ENCODE measurements at places on chromosomes 3 and 15. TPM values are rescaled to one million over a fixed set of nuclear protein-coding genes. Genes with fewer than 3 reads are reported as not detected.
A peak's percentile ranks its signal among the peaks of the same experiment; 100 is the strongest.

IQCH gene
- 1.9 TPM for total RNA-seq

BFSP2 gene
- not detected for total RNA-seq

LIPC gene
- not detected for total RNA-seq

CYP8B1 gene
- total RNA-seq: not detected

CATSPER2 gene
- total RNA-seq: 0.74 TPM

TPM1 gene
- 1,610 TPM for total RNA-seq

DNA sequence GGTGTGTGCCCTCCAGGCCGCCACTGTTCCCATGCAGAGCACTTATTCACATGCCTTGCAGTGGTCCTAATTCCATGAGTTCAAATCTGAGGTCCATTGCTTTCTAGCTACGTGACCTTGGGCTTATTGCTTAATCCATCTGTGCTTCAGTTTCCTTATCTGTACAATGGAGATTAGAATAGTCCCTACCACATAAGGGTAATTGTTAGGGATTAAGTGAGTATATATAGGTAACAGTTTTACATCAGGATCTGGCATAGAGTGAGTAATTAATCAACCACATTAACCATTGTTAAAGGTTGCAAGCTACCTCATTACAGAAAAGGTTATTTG lies 7.6 kb downstream of the CPN2 start:
- H3K4me1 ChIP-seq: peaks cover 21% of the 10 kb centered on the region
- no peak for DNase-seq
- peaks cover 7% of the 10 kb centered on the region for H3K27me3 ChIP-seq
- H3K4me3 ChIP-seq: peak overlapping the region; percentile 51

GRCh38 chr3:142850395-142851023 lies 38.4 kb downstream of the PCOLCE2 start:
- H3K4me1 ChIP-seq: peaks cover 14% of the 10 kb centered on the region
- DNase-seq: peak; percentile 82
- H3K27me3 ChIP-seq: peaks cover 4% of the 10 kb centered on the region
- no peak overlapping the region for H3K4me3 ChIP-seq

DNA sequence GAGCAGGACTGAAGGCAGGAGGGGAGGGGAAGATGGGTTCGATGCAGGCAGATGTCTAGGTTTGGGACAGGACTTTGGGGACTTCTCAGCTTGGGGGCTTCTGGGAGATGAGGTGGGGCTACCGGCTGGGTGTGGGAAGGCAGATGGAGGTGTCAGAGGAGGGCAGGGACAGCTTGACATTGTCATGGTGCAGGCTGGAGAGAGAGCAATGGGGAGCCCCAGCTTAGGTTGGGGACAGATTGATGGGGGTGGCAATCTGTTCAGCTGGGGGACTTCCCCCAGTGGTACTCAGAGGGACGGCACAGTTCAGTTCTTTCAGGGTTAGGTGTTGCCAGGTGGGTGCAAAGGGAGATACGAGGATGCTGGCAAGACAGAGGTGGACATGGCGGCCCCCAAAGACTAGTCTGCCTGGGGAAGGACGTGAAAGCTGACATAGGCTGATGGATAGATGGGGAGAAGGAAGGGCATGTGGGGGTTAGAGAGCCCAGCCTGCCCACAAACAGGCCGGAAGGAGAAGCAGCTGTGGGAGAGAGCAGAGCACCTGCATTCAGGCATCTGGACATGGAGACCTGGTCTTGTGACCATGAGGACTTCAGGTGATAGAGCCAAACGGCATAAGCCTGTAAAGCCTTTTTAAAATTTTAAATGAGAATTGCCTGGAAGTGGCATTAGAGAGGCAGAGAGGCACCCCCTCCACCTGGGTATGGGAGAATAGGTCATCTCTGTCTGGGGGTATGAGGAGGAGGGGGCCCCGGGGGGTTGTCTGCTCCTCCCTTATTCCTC lies 21.1 kb downstream of the ACAA1 start:
- no peaks in the 10 kb centered on the region for H3K4me1 ChIP-seq
- H3K4me3 ChIP-seq: no peak overlapping the region
- DNase-seq: no peak
- peaks cover 23% of the 10 kb centered on the region for H3K27me3 ChIP-seq
- H3K36me3 ChIP-seq: no peaks in the 10 kb centered on the region
- H3K27ac ChIP-seq: no peak overlapping the region

- H3K4me3 ChIP-seq: no peak overlapping the region
- DNase-seq: no peak
- H3K36me3 ChIP-seq: peaks cover 44% of the 10 kb centered on the region
- peaks cover 3% of the 10 kb centered on the region for H3K27me3 ChIP-seq
- peaks cover 7% of the 10 kb centered on the region for H3K4me1 ChIP-seq
These were observed 59.6 kb downstream of the CCDC66 start for GRCh38 chr3:56616478-56617006.

GRCh38 chr3:57777774-57778173 lies 21.7 kb downstream of the SLMAP start:
- H3K4me1 ChIP-seq: peaks cover 20% of the 10 kb centered on the region
- DNase-seq: no peak
- peaks cover 1% of the 10 kb centered on the region for H3K36me3 ChIP-seq

- no peaks in the 10 kb centered on the region for H3K36me3 ChIP-seq
- no peak for DNase-seq
- no peak overlapping the region for H3K27ac ChIP-seq
- H3K4me3 ChIP-seq: no peak overlapping the region
These were observed 39.5 kb upstream of the ZNF385D start for GRCh38 chr3:21790466-21790865.

DNA sequence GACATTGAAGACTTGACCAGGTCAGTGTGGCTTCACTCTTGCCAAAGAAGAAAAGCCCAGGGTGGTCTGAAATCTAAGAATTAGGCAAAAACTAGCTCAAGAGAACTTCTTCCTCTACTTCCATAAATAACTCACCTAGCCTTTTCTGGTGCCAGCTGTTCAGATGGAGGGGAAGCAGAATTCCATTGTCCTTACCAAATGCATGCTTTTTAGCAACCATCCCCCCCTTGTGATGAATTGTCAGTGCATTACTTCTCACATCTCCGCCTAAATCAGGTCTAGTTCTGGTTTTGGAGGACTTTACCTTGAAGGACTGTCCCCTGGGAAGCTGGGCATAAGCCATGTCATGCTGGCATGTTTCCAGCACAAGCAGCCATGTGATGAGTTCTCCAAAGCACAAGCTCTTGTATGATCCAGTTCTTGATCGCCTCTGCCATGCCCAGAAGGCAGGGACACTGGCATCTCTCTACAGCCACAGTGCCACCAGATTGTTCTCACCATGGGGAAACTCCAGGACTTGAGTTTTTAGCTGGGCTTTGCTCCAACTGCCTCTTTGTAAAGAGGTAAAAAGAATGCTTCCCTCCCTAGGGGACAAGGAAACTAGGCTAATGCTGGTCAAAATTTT lies 96.4 kb upstream of the IL12A start:
- peak overlapping the region; percentile 60 for H3K27ac ChIP-seq
- H3K4me1 ChIP-seq: peaks cover 53% of the 10 kb centered on the region
- no peak for DNase-seq
- H3K4me3 ChIP-seq: no peak overlapping the region
- H3K27me3 ChIP-seq: peaks cover 2% of the 10 kb centered on the region
- H3K36me3 ChIP-seq: peaks cover 62% of the 10 kb centered on the region

- no peak overlapping the region for H3K4me3 ChIP-seq
- DNase-seq: no peak
- H3K36me3 ChIP-seq: peaks cover 11% of the 10 kb centered on the region
- H3K27ac ChIP-seq: no peak overlapping the region
- H3K4me1 ChIP-seq: peaks cover 7% of the 10 kb centered on the region
- H3K27me3 ChIP-seq: no peaks in the 10 kb centered on the region
These were observed 33.8 kb downstream of the RIOX2 start for GRCh38 chr3:97938444-97938843.

DNA sequence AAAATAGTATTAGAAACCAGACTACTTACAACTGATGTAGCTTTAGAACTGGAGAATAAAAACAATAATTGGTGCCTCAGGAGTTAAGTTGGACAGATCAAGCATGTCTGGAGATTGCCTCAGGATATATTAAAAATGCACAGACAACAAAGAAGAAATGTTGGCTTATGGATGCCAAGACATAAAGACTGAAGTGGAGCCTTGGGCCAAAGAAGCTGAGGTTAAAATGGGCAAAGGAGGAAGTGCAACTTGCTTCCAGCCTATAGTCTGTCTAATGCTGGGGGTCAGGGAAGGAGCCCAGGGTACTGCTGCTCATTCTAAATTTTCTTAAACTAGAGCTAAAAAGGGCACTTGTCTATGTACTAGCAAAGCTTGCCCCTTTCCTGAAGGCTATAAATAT lies 77.5 kb downstream of the ESYT3 start:
- no peak overlapping the region for H3K27ac ChIP-seq
- H3K4me3 ChIP-seq: no peak overlapping the region
- no peaks in the 10 kb centered on the region for H3K36me3 ChIP-seq

DNA sequence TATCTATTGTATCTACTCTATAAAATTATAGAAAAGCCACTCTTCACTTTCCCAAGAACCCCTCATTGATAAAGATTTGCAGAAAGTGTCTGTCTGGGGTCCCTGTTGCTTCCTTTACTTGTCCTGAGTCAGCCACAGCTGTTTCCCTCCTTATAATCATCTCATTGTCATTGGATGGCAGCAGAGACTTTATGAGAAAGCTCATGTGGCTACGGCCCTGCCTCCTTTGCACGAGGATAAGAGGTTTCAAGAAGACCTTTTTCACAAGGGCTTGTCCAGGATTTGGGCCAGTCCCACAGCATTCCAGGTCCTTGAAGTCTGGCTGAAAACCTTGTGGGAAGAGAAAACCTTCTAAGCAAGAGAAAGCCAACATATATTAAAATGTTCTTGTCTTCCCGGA lies 41.9 kb upstream of the THBS1 start:
- no peak overlapping the region for H3K4me3 ChIP-seq
- peaks cover 5% of the 10 kb centered on the region for H3K36me3 ChIP-seq
- H3K27me3 ChIP-seq: no peaks in the 10 kb centered on the region
- DNase-seq: no peak
- peaks cover 8% of the 10 kb centered on the region for H3K4me1 ChIP-seq

DNA sequence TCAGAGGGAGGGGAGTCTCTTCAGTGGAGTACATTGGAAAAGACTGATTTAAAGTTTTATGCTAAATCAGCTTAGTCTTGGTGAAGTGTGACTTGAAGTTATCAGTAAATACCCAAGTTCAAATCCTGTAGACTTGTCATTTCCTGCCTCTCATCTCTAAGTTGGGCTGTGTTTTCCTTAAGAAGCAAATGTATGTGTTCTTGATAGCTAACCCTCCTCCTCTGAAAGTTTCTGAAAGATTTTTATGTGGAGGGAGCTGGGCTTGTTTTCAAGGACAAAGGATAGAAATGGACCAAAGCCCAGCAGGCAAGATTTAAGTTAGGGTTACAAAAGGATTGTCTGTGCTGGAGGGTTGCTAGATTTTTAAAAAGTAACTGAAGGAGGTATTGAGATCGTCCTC lies 4.2 kb downstream of the MAPKBP1 start:
- no peak for DNase-seq
- H3K36me3 ChIP-seq: 0 out of 2 replicates have a peak, but pooled peaks cover 5% of the 10 kb centered on the region
- H3K4me1 ChIP-seq: peaks cover 88% of the 10 kb centered on the region
- H3K4me3 ChIP-seq: peak overlapping the region; percentile 95

- H3K4me1 ChIP-seq: peaks cover 24% of the 10 kb centered on the region
- H3K36me3 ChIP-seq: peaks cover 17% of the 10 kb centered on the region
- H3K27me3 ChIP-seq: no peaks in the 10 kb centered on the region
- peak overlapping the region; percentile 60 for H3K27ac ChIP-seq
- peak overlapping the region; percentile 89 for H3K4me3 ChIP-seq
These were observed 412 bp downstream of the SLC41A3 start for GRCh38 chr3:126083511-126083912.

DNA sequence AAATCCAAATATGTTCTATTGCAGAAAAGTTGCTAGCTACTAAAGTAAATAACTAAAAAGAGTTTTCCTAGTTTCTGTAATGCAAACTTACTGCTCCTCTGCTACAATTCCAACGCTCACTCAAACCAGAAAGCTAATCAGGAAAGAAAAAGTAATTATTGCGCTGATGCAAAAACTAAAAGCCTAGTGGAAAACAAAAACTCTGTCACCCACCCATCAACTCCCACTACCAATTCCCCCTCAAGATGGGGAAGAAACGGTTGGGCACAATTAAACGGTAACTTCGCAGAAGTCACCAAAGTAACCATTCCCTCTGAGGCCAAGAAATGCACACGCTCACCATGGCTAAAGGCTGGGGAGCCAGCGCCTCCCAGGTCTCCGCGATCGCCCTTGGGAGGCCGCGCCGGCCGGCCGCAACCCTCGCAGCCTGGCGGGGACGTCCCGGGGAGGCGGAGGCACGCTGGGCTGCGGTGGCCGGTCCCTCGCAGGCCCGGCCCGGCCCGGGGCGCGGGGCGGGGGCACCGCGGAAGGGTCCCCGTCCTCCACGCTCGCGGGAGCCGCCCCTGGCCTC lies 684 bp downstream of the SLTM start:
- peaks cover 22% of the 10 kb centered on the region for H3K4me1 ChIP-seq
- peaks cover 4% of the 10 kb centered on the region for H3K27me3 ChIP-seq
- H3K4me3 ChIP-seq: peak overlapping the region; percentile 97

GRCh38 chr15:57458356-57458781 lies 82.1 kb downstream of the CGNL1 start:
- peaks cover 21% of the 10 kb centered on the region for H3K27me3 ChIP-seq
- no peaks in the 10 kb centered on the region for H3K4me1 ChIP-seq

DNA sequence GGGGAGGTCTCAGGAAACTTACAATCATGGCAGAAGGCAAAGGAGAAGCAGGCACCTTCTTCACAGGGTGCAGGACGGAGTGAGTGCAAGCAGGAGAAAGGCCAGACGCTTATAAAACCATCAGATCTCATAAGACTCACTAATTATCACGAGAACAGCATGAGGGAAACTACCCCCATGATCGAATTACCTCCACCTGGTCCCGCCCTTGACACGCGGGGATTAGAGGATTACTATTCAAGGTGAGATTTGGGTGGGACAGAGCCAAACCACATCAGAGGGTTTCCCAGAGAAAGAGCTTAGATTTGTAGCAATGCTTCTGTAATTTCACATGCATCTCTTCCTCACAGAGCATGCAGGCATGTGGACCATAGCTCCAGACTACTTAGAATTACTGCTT lies 615.7 kb upstream of the UBE2E2 start:
- no peak overlapping the region for H3K4me3 ChIP-seq
- H3K4me1 ChIP-seq: no peaks in the 10 kb centered on the region
- H3K36me3 ChIP-seq: no peaks in the 10 kb centered on the region
- H3K27me3 ChIP-seq: no peaks in the 10 kb centered on the region
- H3K27ac ChIP-seq: no peak overlapping the region
- DNase-seq: no peak
